ENCODE measurements at places on chromosomes 12 and 14.

DNA sequence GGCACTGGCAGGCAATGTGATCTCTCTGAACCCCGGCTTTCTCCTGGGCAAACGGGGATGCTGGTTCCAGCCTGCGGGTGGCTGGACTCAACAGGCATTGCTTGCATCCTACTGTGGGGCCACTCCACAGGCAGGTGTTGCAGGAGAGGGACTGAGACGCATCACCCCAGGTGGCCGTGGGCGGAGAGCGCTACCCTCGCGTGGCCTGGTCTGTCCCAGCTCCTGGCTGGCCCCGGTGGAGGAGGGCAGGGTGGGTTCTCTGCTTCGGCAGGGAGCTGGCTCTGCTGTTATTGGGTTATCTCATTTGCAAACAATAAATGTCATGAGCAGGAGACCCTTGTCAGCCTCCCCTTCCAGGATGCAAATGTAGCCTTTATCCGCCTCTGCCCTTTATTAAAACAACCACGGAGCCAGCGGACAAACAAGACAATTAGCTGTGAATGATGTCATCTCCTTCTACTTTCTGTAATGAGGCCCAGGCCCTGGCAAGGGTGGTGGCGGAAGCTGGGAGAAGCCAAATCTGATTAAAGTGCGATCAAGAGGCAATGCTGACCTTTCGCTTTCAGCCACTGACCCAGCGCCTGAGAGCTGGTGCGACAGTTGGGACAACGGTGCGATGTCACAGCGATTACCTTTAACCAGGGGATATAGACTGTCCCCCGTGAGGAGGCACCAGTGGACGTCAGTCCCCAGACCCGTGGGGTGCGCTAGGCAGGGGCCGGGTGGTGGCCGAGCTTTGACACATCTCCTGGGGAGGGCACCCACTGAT is 161.8 kb downstream of the KIF26A start:
- DNase-seq = no peak

- DNase-seq = peak; percentile 68
Measured at GRCh38 chr12:19643635-19644034, 204.3 kb downstream of the AEBP2 start.

DNA sequence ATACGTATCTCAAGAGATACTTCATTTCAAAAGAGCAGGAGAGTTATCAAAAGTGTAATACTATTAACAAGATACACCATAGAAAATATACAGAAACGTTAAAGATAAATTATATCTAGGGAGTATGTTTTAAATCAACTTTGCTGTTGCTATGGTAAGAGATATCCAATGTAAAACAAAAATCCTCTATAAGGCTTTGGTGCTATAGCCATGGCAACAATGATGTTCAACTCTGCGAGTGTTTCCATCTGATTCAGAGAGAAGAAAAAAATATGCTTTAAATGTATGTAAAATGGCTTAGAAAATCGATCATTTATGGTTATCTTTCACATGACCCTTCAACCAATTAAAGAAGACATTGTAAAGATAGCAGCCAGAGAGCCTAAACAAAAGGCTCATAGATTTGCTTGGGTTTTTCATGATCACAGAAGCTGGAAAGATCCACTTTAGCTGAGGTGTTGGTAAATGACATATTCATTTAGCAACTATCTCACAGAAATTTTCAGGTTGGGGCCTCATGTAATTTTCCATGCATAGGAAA is 387.0 kb upstream of the GARIN6 start:
- DNase-seq = no peak

DNA sequence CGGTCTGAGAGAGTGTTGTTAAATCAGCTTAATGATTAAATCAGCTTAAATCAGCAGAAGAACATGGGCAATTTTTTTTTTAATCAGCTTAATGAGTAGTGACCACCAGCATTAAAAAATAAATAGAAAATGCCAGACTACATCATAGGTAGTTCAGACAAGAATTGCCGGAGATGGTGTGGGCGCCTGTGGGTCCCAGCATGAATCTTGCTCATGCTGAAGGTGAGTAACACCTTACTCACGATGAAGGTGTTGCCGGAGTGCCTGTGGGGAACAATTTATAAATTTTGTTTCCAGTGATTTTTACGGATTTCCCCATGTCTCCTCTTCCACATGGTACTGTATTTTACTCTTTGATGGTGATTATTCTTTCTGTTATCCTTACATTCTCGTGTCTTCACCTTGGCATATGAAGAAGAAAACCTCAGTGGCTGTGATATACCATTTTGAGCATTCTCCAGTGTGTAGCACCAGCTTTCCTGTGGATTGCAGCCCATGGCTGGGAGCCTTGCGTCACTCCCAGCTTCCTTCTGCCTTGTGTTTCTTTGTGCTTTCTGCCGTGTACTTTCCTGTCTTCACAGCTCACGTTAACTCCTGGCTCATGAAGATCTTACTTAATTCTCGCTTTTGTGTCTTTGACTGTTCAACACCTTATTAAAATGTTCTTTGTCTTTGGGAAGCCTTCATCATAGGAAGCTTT is 4.7 kb downstream of the TDRD9 start:
- DNase-seq = no peak

DNA sequence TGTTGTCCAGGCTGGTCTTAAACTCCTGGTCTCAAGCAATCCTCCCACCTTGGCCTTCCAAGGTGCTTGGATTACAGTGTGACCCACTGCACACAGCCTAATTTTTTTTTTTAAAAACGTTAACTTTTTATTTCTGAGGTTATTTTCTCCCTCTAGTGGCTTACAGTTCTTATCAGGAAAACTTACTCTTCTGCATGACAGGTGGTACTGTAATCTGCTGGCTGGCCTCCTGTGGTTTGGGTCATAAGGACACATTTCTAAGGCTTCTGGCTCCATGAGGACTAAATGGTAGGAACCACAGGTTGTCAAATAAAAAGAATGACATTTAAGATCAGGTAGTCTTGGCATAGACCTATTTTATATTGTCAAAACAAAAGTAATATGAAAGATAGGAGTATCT is 7.7 kb upstream of the NCKAP1L start:
- DNase-seq = no peak

GRCh38 chr14:44914849-44915248 is 46.9 kb downstream of the KLHL28 start:
- DNase-seq = peak; percentile 36

All from fibroblast of skin of abdomen (primary cell).